Cardiac septum (tissue), 1 donor: ENCODE measurements at places on chromosomes 3 and 15.

- DNase-seq: no peak
Observed at GRCh38 chr15:60003243-60004008, 685 bp upstream of the FOXB1 start.

DNA sequence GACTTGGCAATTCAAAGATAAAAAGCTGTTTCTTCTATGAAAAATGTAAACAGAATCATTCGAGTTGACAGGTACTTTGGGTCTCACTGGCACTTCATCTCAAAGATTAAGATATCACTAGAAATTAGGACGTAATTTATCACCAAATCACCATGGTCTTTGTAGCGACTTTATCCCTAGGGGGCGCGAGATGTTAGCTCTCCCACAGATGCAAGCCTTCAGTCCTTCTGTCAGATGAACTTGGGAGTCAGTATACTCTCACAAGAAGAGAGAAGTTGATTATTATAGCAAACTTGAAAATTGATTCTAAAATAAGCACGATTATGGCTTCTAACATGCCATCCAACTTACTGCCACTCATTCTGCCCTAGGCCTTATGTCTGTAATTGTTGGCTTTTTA lies 150.3 kb downstream of the ALCAM start:
- no peak for DNase-seq

DNA sequence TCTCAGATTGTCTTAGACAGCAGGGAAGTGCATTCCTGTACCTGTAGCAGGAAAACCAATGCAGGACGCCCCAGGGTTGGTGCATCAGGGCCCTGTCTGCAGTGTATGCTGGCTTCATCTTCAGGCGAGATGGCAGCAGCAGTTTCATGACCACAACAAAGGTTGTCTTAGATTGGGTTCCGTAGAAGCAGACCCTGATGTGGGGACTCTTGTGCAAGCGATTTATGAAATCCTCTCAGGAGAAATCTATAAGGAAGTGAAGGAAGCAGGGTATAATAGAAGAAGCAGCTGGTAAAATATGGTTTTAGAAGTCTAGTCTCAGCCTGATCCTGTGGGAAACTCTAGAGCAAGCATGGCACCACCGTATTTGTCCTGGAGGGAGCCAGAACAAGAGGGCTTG lies 25.0 kb downstream of the DNAH1 start:
- no peak for DNase-seq

GRCh38 chr3:101300073-101300472 lies 20.3 kb downstream of the IMPG2 start:
- DNase-seq: no peak
